ENCODE measurements at places on chromosomes 2 and 18.

- H3K27me3 ChIP-seq: no peaks in the 10 kb centered on the region
- H3K4me1 ChIP-seq: peaks cover 3% of the 10 kb centered on the region
- H3K27ac ChIP-seq: no peak overlapping the region
- H3K4me3 ChIP-seq: no peak overlapping the region
- no peak for DNase-seq
- H3K36me3 ChIP-seq: no peaks in the 10 kb centered on the region
Measured at GRCh38 chr2:102770506-102770905, 8.7 kb downstream of the TMEM182 start.

DNA sequence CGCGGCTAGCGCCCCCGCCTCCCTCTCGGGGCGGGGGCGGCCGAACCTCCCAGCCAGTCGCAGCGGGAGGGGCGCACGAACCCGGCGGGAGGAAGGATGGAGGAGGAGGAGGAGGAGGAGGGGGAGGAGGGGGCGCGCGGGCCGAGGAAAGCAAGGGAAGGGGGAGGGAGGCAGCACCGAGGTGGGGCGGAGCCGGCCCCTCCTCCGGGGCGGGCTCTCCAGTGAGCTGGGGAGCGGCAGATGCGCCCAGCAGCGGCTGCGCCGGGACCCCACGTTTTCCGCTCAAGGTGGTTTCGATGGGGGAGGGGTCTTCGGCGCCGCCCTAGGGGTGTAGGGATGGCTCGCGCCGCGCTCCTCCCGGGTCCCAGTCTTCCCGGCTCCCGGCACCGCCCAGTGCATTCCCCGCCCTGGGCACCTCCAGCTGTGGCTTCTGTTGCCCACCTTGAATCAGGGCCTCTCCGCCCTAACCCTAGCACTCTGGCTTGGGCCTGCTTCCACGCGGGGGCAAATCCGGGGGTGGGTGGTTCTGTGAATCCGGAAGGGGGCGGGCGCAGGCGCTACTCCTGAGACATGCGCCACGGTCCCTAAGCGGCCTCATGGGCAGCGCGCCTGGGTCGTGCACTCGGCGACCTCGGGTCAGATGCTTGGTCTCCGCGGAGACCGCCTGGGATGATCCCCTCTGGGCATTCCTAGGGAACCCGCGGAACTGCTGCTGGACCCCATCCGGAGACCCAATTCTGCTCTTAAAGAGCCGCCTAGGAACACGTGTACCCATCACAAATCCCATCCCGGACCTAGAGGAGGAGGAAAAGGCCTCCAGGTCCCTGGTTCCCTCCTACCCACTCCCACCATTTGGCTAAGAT lies at the start of gene FBXO41:
FBXO41 (minus strand) TSS at position 183 of the 863 bp plus-strand sequence. CDS start 14,848 bp downstream, outside the sequence.
- H3K4me3 ChIP-seq: peak within 1 kb of the TSS; percentile 84
- DNase-seq: peak; percentile 94
- peaks cover 16% of the 10 kb centered on the region for H3K4me1 ChIP-seq
- H3K27ac ChIP-seq: peak within 1 kb of the TSS; percentile 77

- H3K36me3 ChIP-seq: peaks cover 28% of the 10 kb centered on the region
- peaks cover 20% of the 10 kb centered on the region for H3K4me1 ChIP-seq
- H3K27me3 ChIP-seq: no peaks in the 10 kb centered on the region
- H3K27ac ChIP-seq: no peak overlapping the region
- DNase-seq: no peak
- H3K4me3 ChIP-seq: no peak overlapping the region
Measured at GRCh38 chr2:230872968-230873660, 8.4 kb downstream of the ITM2C start.

- DNase-seq: no peak
- peaks cover 3% of the 10 kb centered on the region for H3K4me1 ChIP-seq
- H3K36me3 ChIP-seq: no peaks in the 10 kb centered on the region
- H3K27ac ChIP-seq: no peak overlapping the region
- H3K27me3 ChIP-seq: no peaks in the 10 kb centered on the region
- H3K4me3 ChIP-seq: no peak overlapping the region
Measured at GRCh38 chr18:53375621-53376020, 848.8 kb downstream of the MBD2 start.

DNA sequence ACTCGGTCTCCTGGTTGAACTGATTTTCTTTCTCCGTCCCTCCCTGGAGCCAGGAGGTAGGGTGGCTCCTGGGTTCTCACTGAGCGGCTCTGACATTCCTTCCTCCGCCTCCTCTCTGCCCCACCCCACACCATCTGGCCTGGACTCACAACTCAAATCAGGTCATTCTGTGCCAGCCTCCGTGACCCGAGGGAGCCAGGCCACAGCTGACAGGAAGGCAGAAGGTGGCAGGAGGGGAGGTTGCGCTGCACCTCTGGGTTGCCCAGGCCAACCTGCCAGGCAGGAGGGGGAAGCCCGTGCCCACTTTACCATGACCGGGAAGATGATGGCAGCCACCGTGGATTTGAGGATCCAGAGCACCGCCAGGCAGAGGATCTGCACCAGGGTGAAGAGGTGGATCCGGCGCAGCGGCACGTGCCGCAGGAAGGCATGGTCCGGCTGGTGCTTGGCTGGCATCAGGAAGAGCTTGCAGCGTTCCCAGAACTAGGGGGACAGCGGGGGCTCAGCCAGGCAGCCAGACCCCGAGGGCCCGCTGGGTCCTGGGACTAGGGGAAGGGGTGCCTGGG lies 28.3 kb downstream of the MTHFD2 start:
- H3K36me3 ChIP-seq: no peaks in the 10 kb centered on the region
- no peaks in the 10 kb centered on the region for H3K4me1 ChIP-seq
- no peak overlapping the region for H3K27ac ChIP-seq
- H3K27me3 ChIP-seq: no peaks in the 10 kb centered on the region
- DNase-seq: no peak

- H3K4me1 ChIP-seq: no peaks in the 10 kb centered on the region
- no peak for DNase-seq
- H3K27me3 ChIP-seq: no peaks in the 10 kb centered on the region
- no peak overlapping the region for H3K27ac ChIP-seq
- no peak overlapping the region for H3K4me3 ChIP-seq
Measured at GRCh38 chr2:98656800-98657199, 48.4 kb downstream of the UNC50 start.

- no peak overlapping the region for H3K4me3 ChIP-seq
- 0 out of 2 replicates have a peak, but pooled peaks cover 2% of the 10 kb centered on the region for H3K36me3 ChIP-seq
- peaks cover 14% of the 10 kb centered on the region for H3K4me1 ChIP-seq
- no peak for DNase-seq
- H3K27ac ChIP-seq: no peak overlapping the region
Measured at GRCh38 chr2:42622943-42623676, 54.7 kb downstream of the MTA3 start.

GRCh38 chr2:66101206-66101605 lies 333.7 kb upstream of the MEIS1 start:
- H3K36me3 ChIP-seq: no peaks in the 10 kb centered on the region
- H3K27ac ChIP-seq: no peak overlapping the region
- no peak overlapping the region for H3K4me3 ChIP-seq
- H3K27me3 ChIP-seq: no peaks in the 10 kb centered on the region

GRCh38 chr18:13568443-13569392 lies 157.6 kb downstream of the FAM210A start:
- no peak overlapping the region for H3K4me3 ChIP-seq
- H3K36me3 ChIP-seq: no peaks in the 10 kb centered on the region
- no peak for DNase-seq
- H3K27ac ChIP-seq: no peak overlapping the region
- H3K27me3 ChIP-seq: no peaks in the 10 kb centered on the region
- H3K4me1 ChIP-seq: no peaks in the 10 kb centered on the region

GRCh38 chr2:226828191-226828590 lies 7.7 kb upstream of the RHBDD1 start:
- H3K27me3 ChIP-seq: no peaks in the 10 kb centered on the region
- no peak for DNase-seq
- H3K27ac ChIP-seq: no peak overlapping the region
- H3K4me3 ChIP-seq: no peak overlapping the region

DNA sequence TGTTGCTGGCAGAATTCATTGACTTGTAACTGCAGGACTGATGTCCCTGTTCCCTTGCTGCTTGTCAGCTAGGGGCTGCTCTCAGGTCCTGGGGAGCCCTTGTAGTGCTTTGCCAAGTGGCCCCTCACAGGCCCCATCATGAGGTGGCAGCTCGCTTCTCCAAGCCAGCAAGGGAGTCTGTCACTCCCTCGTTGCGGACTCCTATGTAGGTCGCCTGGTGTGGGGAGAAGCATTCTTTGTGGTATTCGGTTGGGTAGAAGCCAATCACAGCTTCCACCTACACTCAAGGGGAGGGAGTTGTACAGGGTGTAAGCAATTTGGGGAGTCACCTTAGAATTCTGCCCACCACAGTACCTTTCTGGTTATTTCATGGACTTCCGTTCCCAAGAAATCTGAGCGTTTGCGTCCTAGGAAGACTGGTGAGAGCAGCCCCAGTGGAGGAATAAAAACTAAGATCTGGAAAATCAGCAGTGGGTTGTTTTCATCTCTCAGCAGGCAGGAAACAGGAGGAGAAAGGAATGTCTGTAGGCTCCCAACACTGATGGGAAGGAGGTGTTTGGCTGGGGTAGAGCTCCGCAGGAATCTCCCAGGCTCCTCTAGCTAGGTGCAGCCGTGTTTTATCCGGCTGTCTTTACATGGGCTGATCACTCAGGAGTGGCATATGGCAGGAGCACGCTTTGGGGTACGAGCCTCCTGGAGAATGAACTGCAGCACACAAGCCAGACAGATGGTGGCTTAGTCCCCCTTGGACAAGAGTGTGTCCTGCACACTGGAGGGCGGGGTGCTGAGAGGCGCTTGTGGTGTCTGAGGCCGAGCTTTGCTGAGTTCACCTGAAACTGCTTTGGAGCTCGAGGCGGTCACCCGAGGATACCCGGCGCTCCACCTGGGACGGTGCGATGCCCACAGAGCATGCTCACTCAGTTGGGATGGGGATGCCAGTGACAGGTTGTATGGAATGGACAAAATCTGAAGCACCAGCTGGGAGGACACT lies 58.3 kb downstream of the LDLRAD4 start:
- H3K4me3 ChIP-seq: no peak overlapping the region
- peaks cover 9% of the 10 kb centered on the region for H3K4me1 ChIP-seq
- no peak for DNase-seq
- H3K27ac ChIP-seq: no peak overlapping the region
- H3K36me3 ChIP-seq: no peaks in the 10 kb centered on the region

GRCh38 chr2:5387406-5387805 lies 304.8 kb upstream of the SOX11 start:
- no peak overlapping the region for H3K27ac ChIP-seq
- no peak for DNase-seq
- H3K36me3 ChIP-seq: no peaks in the 10 kb centered on the region
- no peak overlapping the region for H3K4me3 ChIP-seq

DNA sequence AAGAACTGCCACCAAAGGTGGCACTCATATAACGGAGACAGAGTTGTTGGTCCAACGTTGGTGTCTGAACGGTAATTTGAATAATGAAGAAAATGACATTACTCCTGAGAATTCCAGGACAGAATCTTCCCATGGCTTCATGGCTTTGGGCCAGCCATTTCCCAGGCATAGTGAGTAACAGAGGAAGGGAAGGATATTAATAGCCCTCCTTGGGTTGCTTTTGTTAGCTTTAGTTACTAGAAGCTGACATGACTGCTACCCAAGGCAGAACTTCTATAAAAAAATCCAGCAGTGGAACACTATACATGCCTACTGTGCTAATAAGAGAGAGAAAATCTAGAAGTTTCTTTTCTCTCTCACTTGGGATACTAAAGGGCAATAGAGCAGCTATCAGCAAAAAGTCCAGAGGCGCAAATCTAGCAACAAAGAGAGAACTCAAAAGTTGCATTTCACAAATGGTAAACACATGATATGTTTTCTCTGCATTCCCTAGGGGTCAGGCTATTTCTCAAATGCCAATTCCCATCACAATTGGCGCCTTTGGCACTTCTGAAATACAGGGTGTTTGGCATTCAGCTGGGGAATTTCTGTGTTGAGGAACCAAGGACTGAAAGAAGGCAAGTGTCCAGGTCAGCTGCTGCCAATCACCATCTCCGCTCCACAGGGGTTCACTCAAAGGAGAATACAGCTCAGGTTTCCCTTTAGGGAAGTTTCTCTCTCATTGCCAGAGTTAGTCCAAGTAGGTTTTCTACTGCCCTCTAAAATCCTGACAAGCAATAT lies 160.8 kb upstream of the KYNU start:
- H3K4me1 ChIP-seq: no peaks in the 10 kb centered on the region
- no peaks in the 10 kb centered on the region for H3K27me3 ChIP-seq
- no peak overlapping the region for H3K4me3 ChIP-seq
- DNase-seq: no peak
- no peaks in the 10 kb centered on the region for H3K36me3 ChIP-seq
- no peak overlapping the region for H3K27ac ChIP-seq

- DNase-seq: peak; percentile 10
- H3K36me3 ChIP-seq: no peaks in the 10 kb centered on the region
- no peak overlapping the region for H3K27ac ChIP-seq
- no peak overlapping the region for H3K4me3 ChIP-seq
- no peaks in the 10 kb centered on the region for H3K27me3 ChIP-seq
Measured at GRCh38 chr2:10530607-10531239, 82.6 kb upstream of the ODC1 start.
